ENCODE measurements at places on chromosomes 6 and 20. TPM values are rescaled to one million over a fixed set of nuclear protein-coding genes. Genes with fewer than 3 reads are reported as not detected.

POU5F1 gene
- total RNA-seq, result 121 TPM

CD24 gene
- total RNA-seq, result 62.9 TPM

HIVEP1 gene
- 41.1 TPM for total RNA-seq

IPCEF1 gene
- total RNA-seq, result 12.0 TPM

DNA sequence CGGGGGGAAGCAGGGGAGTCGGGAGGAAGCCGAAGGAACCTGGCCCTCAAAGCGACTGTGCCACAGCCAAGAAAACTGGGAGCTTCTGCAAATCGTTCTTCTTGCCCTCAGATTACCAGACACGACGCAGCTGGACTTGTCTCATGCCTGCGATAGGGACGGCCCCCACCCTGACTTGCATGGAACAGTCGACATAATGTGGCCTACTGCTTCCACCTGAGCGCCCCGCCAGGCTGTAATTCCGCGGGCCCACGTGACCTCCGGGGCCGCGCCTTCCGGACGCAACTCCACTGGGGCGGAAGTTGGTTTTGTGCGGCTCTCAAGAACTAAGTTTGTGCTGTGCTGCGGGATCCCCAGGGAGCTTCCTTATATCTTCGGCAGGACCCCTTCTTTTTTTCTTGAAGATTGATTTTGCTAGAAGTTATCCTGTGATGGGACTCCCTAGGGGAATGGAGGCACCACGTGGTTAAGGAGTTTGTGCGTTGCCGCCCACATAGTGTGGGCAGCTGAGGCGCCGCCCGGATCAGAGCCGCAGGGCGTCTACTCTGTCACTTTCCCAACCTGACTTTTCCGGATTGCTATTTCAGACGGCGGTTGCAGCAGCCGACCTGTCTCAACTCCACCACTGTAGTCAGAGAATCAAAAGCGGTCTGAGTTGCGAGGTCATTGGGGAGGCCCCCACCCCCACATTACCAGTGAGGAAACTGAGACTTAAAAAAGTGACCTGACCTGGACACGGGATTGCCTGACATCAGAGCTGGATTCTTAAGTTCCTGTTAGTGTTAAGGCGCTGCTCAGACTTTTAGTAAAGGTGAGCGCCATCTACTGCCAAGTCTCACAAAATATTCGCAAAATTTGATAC lies 540 bp upstream of the CD164 start:
- DNase-seq, result peak; percentile 96

DNA sequence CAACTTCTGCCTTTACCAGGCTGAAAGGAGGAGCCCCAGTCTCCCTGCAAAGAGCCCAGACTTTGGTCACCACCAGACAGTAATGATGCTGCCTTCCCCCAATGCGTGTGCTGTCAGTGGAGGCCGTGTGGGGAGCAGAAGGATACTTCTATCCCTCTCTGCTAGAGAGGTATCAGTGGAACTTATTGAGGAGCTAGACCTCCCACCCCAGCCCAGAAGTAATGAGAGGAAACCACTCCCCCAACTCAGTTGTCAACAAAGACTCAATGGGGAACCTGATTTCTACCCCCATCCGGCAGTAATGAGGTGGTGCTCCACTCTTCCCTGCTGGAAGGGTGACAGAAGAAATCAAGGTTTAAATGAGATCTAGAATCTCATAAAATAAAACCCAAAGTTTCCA lies 4.4 kb upstream of the WFDC8 start:
- DNase-seq, result no peak

- no peak for DNase-seq
Observed at GRCh38 chr20:18007534-18008292, 38.9 kb downstream of the MGME1 start.

DNA sequence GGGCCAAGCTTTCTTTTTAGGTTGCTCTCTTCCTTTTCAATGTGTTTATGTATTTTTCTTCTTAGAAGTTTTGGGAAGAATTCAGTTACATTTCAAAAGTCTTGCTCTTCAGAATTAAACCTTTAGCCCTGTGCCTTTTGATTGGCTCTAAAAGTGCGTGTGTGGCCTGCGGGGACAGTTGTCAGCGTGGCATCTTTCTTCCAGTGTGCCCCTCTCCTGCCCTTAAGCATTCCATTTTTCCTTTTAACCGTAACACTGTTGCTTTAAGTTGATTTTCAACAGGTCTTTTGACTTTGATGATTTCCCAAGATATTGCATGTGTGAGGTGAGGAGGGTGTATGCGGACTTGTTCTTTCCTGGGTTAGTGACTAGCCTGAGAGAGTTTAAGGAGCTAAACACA lies 999.1 kb upstream of the FLRT3 start:
- no peak for DNase-seq

GRCh38 chr6:41579088-41579610 lies 33.0 kb downstream of the FOXP4 start:
- peak; percentile 75 for DNase-seq

- DNase-seq, result no peak
Observed at GRCh38 chr6:28982476-28983266, 22.4 kb downstream of the ZNF311 start.

- DNase-seq, result no peak
Observed at GRCh38 chr6:8157839-8158238, 55.5 kb upstream of the EEF1E1 start.

DNA sequence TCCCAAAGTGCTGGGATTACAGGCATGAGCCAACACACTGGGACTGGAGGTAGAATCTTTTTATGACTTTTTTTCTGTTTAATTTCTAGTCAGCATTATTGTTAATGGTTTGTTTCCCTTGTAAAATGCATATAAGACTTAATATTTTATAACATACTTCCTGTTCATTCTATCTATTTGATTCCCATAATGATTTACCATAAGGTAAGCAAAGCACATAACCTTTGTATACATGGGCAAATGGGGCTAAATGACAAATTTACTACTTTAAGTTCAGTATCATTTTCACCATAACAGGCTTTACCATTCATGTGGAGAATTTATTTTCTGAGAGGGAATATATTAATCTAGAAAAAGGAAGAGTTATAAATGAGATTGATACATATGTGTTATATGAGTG lies 24.3 kb downstream of the VTA1 start:
- DNase-seq, result no peak

- no peak for DNase-seq
Observed at GRCh38 chr6:116429111-116429510, 32.1 kb upstream of the CALHM6 start.

- no peak for DNase-seq
Observed at GRCh38 chr6:135261872-135262725, 81.0 kb downstream of the MYB start.

DNA sequence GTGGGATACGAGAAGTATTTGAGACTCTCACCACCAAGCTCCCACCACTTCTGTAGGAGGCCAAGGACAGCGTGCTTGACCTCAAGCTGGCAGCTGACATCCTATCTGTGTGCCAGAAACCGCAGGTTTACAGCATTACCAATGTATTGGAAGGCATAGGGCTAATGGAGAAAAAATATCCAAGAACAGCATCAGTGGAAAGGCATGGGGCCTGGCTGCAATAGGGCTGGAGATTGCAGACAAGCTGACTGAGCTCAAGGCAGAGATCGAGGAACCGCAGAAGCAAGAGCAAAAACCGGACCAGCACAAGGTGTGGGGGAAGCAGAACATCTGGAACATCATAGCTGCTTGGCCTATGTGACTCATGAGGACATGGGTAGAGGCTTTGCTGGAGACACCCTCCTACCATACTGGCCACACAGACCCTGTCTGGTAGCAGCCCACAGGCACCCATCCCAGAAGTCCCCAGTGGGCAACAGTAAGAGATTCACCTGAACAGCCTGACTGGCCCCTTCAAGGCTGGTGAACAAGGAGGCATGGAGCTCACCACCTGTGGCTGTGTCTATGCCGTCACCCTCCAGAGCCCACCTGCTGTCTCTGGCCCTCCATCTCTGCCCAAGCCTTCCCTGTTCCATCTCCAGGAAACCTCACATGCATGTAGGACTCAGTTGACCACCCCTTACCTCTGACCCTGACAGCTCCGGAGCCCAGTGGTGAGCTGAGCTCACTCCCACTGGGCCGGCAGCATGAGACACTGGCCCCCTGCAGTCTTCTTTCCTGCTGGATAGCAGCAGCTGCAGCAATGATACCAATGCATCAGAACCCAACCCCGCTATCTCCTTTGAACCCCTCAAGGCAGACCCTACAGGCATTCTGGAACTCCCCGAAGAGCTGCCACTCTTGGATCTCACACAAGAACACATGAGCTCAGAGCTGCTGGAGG lies 171.1 kb downstream of the KIF6 start:
- no peak for DNase-seq

DNA sequence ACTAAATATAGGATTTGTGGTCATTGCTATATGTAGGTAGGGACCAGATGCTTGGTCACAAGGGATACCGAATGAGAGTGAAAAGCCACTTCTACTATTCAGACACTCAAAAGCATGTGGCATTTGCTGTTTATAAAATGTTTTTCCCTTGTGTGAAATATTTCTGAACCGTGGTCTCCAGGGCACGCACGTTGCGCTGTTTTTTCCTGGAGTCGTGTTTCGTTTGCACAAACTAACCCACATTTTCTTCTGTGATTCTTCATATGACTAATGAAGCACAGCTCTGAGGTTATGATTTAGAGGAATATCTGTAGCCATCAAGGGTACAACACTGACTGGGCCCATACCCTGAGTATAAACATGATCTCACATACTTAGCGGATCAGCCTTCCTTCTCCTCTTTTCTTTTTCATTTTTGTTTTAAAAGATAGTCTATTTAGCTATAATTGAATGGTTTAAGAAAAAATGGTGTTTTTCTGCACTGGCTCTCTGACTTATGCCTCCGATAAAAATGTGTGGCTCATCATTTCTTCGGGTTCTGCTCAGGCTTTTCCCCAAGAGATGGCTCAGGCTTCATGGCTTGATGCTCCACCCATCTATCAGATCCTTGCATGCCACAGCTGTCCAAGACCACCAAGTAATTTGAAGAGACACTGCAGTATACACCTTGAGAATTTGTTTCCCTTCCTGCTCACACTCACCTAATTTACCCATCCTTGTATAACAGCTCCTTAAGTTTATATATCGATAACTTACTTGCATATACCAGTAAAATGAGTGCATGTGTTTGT lies 59.9 kb upstream of the HBS1L start:
- DNase-seq, result no peak

GRCh38 chr6:147530132-147531060 lies 21.9 kb downstream of the SAMD5 start:
- DNase-seq, result no peak

DNA sequence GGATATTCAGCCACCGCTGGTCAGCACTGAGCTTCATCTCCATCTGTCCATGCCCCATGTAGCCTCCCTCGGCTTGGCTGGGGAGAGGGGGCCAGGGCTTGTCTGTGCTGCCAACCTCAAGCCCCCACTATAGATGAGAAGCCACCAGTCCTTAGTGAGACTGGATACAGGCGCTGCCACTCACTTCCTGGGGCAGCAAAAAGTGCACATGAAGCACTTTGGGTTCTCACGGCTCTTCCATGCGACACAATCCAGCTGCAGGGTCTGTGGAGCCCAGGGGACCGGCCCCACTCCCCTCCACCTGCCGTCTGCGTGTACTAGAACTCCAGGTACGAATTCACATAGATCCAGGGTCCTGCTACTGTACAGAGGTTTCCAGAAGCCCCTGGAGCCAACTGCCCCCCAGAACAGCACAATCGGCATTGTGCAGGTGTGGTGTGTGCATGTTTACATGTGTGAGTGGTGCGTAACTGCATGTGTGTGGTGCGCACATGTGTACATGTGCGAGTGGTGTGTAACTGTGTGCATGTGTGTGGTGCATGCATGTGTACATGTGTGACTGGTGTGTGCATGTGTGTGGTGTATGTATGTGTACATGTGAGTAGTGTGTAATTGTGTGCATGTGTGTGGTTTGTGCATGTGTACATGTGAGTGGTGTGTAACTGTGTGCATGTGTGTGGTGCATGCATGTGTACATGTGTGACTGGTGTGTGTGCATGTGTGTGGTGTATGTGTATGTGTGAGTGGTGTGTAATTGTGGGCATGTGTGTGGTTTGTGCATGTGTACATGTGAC lies 4.9 kb downstream of the FRMD1 start:
- DNase-seq, result no peak

- DNase-seq, result no peak
Observed at GRCh38 chr6:44304282-44305199, 8.6 kb downstream of the AARS2 start.

DNA sequence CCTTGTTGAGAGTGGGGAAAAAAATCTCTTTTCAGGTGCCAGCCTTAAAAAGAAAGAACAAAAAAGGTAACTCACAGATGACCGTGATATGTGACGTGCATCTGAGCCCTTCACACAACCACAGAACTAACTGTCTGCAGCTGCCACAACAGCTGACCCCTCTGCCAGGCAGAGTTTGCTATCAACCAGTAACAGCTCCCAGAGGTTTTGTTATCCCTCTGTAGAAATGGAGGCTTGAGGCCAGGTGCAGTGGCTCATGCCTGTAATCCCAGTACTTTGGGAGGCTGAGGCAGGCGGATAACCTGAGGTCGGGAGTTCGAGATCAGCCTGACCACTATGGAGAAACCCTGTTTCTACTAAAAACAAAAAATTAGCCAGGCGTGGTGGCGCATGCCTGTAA lies 42.8 kb downstream of the SLC52A3 start:
- DNase-seq, result no peak

GRCh38 chr6:87115402-87116135 lies 20.7 kb upstream of the CGA start:
- DNase-seq, result no peak

DNA sequence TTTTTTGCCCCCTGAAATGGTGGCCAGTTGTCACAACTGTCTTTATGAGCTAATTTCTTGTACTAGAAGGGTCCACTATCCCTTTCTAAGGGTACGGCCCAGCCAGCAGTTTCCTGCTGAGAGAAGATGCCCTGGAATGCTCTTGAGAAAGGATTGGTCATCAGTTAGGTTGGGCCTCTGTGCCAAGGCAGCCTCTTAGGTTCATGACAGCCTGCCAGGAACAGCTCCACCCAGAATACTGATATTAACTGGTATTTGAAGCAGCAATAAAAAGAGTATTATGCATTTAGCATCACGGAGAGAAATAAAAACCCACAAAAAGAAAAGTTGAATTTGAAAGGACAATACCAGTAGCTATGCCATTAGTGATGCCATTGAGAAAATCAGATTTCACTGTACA lies 9.0 kb upstream of the HINT3 start:
- DNase-seq, result peak; percentile 72

GRCh38 chr20:8492173-8492572 lies 360.1 kb downstream of the PLCB1 start:
- no peak for DNase-seq

- DNase-seq, result no peak
Observed at GRCh38 chr20:50343490-50344179, 153.0 kb downstream of the CEBPB start.

Data from Peyer's patch (tissue), 4 donors.